ENCODE measurements at places on chromosomes 3 and 15.

DNA sequence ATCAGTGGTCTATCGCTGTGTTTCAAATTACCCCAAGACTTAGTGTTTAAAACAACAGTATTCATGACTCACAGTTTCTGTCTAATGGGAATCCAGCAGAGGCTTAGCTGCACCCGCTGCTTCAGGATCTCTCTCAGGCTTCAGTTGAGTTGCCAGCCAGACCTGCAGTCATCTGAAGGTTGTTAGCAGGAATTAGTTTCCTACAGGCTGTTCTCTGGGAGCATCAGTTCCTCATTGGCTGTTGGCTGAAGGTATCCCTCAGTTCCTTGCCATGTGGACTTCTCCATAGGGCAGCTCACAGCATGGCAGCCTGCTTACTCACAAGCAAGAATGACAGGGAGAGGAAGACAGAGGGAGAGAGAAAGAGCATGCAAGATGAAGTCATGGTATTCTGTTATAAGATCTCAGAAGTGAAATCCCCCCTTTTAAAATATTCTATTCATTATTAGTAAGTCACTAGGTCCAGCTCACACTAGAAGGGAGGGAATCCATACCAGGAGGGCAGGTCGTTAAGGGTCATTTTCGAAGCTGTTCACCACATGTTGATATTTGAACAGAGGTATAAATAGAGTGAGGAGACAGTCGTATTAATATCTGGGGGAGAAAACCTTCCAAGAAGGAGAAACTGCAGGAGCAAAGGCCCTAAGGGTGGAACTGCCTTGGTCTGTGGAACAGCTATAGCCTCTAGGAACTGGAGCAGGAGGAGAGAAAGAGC, 473.9 kb upstream of the PPP2R3A start:
- no peaks in the 10 kb centered on the region for H3K4me1 ChIP-seq
- no peak for DNase-seq
- H3K27me3 ChIP-seq: no peaks in the 10 kb centered on the region
- H3K27ac ChIP-seq: no peak overlapping the region
- no peaks in the 10 kb centered on the region for H3K36me3 ChIP-seq

- H3K4me3 ChIP-seq: peak overlapping the region; percentile 84
- peak; percentile 20 for DNase-seq
- H3K27ac ChIP-seq: peak overlapping the region; percentile 62
Measured at GRCh38 chr15:34436126-34436955, 1.3 kb downstream of the GOLGA8A start.

- H3K4me1 ChIP-seq: peaks cover 2% of the 10 kb centered on the region
- DNase-seq: no peak
- peaks cover 12% of the 10 kb centered on the region for H3K27me3 ChIP-seq
- H3K27ac ChIP-seq: no peak overlapping the region
Measured at GRCh38 chr3:72065236-72065635, 280.3 kb upstream of the PROK2 start.

GRCh38 chr15:93017526-93017925, 71.5 kb downstream of the RGMA start:
- no peak for DNase-seq
- peaks cover 53% of the 10 kb centered on the region for H3K4me1 ChIP-seq
- H3K27me3 ChIP-seq: no peaks in the 10 kb centered on the region
- peaks cover 85% of the 10 kb centered on the region for H3K36me3 ChIP-seq

DNA sequence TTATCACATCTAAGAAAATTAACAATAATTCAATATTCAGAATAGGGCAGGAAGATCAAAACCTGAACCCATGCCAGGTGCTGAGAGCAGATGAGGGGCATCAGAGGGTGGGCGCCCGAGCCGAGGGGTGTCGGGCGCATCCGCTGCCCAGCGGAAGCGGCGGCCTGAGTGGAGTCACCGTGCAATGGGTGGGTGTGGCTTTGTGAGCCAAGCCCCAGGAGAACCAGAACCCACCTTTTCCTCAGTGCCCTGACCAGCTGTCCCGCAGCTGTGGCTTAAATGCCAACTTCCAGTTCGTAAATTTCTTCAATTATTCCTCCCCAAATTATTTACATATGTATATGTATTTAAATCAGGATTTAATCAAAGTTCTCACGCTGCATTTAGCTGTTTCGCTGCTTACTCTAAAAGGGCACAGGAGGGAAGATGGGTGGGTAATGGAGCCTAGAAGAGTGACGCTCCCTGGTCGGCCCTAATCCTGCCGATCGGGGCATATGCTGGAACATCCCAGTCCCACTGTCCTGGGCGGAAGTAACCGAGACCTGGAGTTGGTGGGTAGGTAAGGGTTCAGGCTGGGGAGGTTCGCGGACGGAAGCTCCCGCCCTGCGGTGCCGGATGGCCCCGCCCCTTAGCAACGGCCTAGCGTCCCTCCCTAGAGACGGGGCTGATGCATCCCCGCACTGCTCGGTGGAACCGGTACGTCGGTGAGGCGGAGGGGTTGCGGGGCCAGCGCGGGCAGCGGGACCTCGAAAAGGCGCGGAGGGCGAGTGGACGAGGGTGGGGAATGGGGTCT, 1.3 kb downstream of the DNAH1 start:
- peaks cover 39% of the 10 kb centered on the region for H3K4me1 ChIP-seq
- DNase-seq: peak; percentile 65
- no peaks in the 10 kb centered on the region for H3K36me3 ChIP-seq
- H3K27ac ChIP-seq: no peak overlapping the region
- H3K4me3 ChIP-seq: no peak overlapping the region

GRCh38 chr3:151559736-151560135, 98.9 kb upstream of the IGSF10 start:
- H3K4me3 ChIP-seq: no peak overlapping the region
- DNase-seq: no peak
- no peak overlapping the region for H3K27ac ChIP-seq
- no peaks in the 10 kb centered on the region for H3K27me3 ChIP-seq
- no peaks in the 10 kb centered on the region for H3K36me3 ChIP-seq

DNA sequence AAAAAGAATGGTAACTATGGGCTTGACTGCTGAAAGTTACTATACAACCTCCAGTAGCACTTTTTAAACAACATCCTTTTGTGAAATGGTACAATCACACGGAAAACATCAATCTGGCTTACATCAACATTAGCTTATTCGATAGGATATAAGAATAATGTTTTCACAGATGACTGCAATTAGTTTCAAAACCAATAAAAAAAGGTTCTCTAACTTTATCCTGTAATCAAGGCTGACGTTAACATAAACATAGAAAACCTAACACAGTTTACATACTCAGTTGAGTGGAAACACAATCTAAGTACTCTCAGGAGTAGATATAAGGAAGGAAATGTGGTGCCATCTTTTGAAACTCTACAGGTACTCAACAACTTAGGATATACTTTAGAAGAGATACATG, 102.2 kb downstream of the DLG1 start:
- DNase-seq: no peak
- H3K36me3 ChIP-seq: peaks cover 10% of the 10 kb centered on the region
- H3K4me3 ChIP-seq: no peak overlapping the region
- peaks cover 9% of the 10 kb centered on the region for H3K4me1 ChIP-seq
- no peaks in the 10 kb centered on the region for H3K27me3 ChIP-seq
- no peak overlapping the region for H3K27ac ChIP-seq

DNA sequence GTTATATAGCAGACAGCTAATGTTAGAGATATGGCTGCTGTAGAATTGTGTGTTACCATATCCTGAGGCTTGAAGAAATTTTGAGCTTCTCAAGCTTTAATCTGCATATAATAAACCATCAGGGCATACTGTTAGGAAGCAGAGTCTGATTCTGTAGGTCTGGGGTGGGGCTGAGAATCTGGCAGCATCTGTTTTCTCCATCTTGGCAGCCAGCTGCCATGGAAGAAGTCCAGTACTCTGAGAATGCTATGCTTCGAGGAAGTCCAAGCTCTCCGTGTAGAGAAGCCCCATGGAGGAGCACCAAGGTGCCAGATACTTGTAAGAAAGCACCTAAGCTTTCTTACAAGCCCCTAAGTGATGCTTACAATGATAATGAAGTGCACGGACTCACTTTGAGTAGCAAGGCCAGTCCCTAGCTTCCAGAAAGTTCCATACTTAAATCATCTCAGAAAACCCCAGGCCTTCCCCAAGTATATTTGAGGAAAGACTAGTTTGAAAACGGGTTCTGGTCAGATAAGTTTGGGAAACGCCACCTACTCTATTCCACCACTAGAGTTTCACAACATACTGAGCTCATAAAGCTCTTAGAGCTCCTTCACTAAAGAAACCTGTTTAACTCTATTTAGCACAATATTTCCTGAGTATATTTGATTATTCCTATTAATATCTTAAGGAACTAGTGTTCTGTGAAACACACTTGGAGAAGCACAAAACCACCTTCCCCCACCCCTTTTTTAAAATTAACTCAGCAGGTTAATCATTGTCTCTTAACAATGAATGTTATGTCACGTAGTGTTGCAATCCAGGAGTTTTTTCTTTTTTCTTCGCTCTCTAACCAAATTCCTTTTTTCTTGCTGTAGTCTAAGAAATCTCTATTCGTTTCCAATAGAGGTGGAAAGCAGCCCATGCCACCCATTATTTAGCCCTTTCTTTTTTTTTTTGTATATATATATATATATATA, 59.9 kb upstream of the RASGRP1 start:
- no peak overlapping the region for H3K27ac ChIP-seq
- peaks cover 55% of the 10 kb centered on the region for H3K4me1 ChIP-seq
- no peaks in the 10 kb centered on the region for H3K27me3 ChIP-seq
- no peak overlapping the region for H3K4me3 ChIP-seq

DNA sequence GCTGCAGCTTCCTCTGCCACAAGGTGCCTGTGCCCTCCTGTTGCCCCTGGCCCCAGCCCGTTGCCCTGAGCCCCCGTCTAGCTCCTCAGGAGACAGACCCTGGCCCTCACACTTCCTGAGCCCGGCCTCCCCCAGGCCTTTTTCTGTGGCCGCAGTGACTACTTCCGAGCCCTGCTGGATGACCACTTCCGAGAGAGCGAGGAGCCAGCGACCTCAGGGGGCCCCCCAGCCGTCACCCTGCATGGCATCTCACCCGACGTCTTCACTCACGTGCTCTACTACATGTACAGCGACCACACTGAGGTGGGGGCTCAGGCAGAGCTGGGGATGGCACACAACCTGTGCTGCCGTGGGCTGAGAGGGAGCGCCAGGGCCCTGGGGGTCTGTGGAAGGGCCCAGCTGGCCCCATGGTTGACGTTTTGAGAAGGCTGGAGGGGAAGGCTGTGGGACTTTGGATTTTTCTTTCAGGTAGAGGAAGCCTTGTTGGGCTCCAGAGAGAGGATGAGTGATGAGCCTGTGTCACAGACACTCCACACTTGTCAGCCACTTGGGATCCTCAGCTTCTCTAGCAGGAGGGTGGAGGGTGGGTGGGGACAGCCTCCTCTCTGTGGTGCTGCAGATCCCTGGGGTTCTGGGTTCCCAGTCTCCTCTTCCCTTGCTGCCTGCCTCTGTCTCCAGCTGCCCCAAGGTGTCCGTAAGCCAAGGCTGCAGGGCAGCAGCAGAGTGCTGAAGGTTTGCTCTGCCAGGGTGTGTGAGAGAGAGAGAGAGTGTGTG, 5.0 kb downstream of the ABTB1 start:
- no peaks in the 10 kb centered on the region for H3K27me3 ChIP-seq
- no peaks in the 10 kb centered on the region for H3K36me3 ChIP-seq
- no peak for DNase-seq
- H3K4me1 ChIP-seq: peaks cover 19% of the 10 kb centered on the region
- H3K27ac ChIP-seq: no peak overlapping the region

- peaks cover 27% of the 10 kb centered on the region for H3K27me3 ChIP-seq
- peaks cover 6% of the 10 kb centered on the region for H3K36me3 ChIP-seq
- no peak overlapping the region for H3K4me3 ChIP-seq
- DNase-seq: no peak
- H3K4me1 ChIP-seq: peaks cover 84% of the 10 kb centered on the region
Measured at GRCh38 chr3:192896208-192896607, 21.4 kb downstream of the MB21D2 start.
